ENCODE measurements at places on chromosomes 16 and 17. TPM values are rescaled to one million over a fixed set of nuclear protein-coding genes. Genes with fewer than 3 reads are reported as not detected.

Gene SCNN1B
- 24.2 TPM for total RNA-seq

Gene KRTAP17-1
- total RNA-seq = not detected

Gene PHOSPHO1
- not detected for total RNA-seq

Gene UBE2O
- total RNA-seq = 27.8 TPM

Gene SMURF2
- 124 TPM for total RNA-seq

Gene LAT
- total RNA-seq = 0.68 TPM

Gene EVI2B
- under 0.01 TPM for total RNA-seq

Gene FOXC2
- 8.1 TPM for total RNA-seq

Gene AIPL1
- not detected for total RNA-seq

Gene DNAI2
- not detected for total RNA-seq

Gene CIAPIN1
- 92.1 TPM for total RNA-seq

Gene ASPA
- not detected for total RNA-seq

Gene KRT36
- 0.14 TPM for total RNA-seq

Gene SLC16A6
- total RNA-seq = 1.5 TPM

Gene HASPIN
- total RNA-seq = 14.3 TPM

Gene NETO2
- total RNA-seq = 30.5 TPM

Gene TP53TG3B
- total RNA-seq = not detected

Gene SMIM5
- total RNA-seq = 0.09 TPM

Gene ABCC12
- not detected for total RNA-seq

Gene RNF157
- total RNA-seq = 0.34 TPM

Gene LGALS9
- 47.3 TPM for total RNA-seq

Gene PRRT2
- total RNA-seq = not detected

Gene TBCD
- 50.9 TPM for total RNA-seq

Gene PTX4
- not detected for total RNA-seq

Gene RUNDC3A
- not detected for total RNA-seq

Gene CNTD1
- total RNA-seq = not detected

Gene SOX8
- total RNA-seq = 0.33 TPM

Gene EVPL
- 0.05 TPM for total RNA-seq

Gene MYH13
- total RNA-seq = not detected

Gene KRT24
- total RNA-seq = not detected

Gene SLC16A13
- total RNA-seq = 2.2 TPM

Gene SEPTIN12
- not detected for total RNA-seq

Gene ETV4
- 3.2 TPM for total RNA-seq

Measured in dermis blood vessel endothelial cell (primary cell).